GM06990 (cell line): ENCODE measurements at places on chromosomes 13 and 19.

- DNase-seq, result no peak
Measured at GRCh38 chr13:45718063-45718462, 15.9 kb downstream of the CBY2 start.

- DNase-seq, result no peak
Measured at GRCh38 chr13:49472186-49472585, 23.6 kb upstream of the PHF11 start.

- peak; percentile 89 for DNase-seq
Measured at GRCh38 chr19:35648017-35648961, at the start of gene COX6B1. TSS of gene COX6B1 (plus strand) at chr19:35648323. CDS start at chr19:35651244, 2,921 bp downstream.

DNA sequence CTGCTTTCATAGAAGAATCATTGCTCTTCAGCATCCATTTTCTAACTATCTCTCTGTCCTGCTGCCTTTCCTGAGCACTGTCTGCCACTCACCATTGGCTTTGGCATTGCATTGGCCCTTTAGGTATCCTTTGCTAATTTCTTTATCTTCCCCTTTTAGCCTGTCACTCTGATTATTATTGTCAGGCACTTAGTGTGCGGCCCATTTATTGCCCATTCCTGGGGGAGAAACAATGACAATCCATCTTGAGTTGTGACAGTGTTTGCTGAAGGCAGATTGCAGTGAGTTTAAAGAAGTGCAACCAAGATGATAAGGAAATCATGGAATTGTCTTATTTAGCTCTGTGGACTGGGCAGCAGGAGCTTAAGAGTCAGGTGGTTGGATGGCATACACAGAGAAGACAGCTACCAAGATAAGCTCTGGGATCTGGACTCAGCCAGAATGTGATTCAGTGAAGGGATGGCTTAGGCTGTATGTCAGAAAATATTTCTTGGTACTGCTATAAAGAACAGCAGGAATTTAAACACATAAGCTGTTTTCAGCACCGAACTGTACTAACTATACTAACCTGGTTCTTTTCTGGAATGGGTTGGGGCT, 25.3 kb downstream of the B3GLCT start:
- no peak for DNase-seq

DNA sequence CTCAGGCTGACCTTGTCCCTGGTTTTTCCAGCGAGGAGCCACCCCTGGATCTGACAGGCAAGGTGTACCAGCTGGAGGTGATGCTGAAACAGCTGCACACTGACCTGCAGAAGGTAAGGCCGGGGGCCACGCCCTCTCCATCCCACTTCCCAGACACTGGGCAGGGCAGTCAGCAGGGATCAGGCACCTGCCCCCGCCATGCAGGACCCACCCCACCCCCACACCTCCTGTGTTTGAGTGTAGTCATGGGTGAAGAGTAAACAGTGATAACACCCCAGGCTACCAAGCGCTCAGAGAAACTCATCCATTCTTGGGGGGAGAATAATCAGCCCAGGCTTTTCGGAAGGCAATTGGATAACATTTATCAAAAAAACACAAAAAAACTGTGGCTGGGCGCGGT, 19.9 kb downstream of the DPF1 start:
- DNase-seq, result no peak

DNA sequence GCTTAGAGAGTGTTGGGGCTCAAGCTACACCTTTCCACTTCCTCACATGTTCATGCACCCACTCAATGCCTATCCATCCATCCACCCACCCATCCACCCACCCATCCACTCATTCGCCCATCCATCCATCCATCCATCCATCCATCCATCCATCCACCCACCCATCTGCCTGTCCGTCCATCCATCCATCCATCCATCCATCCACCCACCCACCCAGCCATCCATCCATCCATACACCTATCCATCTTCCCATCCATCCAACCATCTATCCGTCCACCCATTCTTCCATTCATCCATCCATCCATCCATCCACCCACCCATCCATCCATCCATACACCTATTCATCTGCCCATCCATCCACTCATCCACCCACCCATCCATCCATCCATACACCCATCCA, 13.1 kb upstream of the HOMER3 start:
- no peak for DNase-seq

- DNase-seq, result no peak
Measured at GRCh38 chr19:15248648-15249527, 16.6 kb upstream of the EPHX3 start.

DNA sequence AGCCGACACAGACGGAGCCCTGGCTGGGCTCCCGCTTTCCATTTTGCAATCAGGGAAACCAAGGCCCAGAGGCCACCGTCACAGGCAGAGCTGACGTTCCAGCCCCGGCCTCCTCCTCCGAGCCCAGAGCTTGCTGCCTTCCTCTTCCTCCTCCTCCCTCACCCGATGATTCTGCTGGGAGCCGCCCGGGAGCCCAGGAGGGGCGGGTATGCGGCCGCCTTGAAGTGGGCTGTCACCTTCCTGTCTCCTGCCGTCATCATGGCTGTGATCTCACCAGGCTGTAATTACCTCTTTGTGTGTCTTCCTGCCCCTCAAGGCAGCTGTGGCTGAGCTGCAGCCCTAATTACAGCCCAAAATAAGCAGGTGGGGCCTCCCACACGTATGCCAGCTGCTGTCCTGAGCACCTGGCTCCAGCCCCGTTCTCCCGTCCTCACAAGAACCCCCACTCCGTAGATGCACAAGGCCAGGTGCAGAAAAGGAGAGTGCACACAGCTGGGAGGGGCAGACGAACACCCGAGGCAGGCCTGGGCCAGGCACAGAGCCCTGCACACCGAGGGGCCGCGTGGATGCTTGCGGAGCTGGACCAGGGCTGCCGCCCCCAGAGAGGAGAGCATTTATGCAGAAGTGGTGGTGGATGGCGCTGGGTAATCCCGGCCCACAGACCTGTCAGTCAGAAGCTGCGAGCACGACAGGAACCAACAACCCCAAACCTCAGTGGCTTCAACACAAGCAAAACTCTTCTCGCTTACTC, 4.0 kb downstream of the TPGS1 start:
- DNase-seq, result peak; percentile 72

- no peak for DNase-seq
Measured at GRCh38 chr13:113939129-113939943, 34.5 kb downstream of the C13orf46 start.

DNA sequence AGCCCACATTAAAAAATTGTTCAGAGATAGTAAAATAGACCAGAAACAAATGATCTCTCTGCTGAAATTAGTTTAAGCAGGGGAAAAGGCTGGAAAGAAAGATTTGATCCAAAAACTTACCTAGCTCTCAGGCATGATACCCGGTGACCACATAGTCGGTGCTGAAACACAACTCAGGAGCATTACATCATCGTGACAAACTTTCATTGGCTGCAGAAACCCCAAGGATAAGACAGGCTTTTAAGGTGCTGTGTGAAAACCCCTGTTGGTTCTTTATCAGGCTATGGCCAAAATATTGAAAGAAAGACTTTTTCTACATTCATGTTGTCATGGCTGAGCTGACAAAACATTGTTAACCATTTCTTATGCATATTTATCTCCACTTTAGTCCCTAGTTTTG, 171.7 kb upstream of the KLF12 start:
- DNase-seq, result no peak

- no peak for DNase-seq
Measured at GRCh38 chr13:74986609-74987008, 495.4 kb downstream of the TBC1D4 start.

DNA sequence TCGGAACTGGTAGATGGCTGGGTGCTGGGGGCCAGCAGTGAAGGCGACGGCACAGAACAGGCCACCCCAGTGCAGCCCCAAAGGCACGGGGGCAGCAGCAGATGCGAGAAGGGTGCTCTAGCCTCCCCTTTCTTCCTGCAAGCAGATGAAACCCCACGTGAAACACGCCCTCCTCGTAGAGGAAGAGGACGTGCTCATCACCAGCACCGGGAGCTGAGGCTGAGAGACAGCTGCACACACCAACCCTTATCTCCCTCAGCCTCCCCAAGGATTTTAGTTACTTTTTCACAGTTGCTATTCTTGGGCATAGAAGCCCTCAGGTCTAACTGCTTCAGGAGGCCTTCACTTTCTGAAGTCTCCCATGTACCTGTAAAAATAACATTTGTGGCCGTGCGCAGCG, 11.9 kb downstream of the ZNF787 start:
- no peak for DNase-seq

DNA sequence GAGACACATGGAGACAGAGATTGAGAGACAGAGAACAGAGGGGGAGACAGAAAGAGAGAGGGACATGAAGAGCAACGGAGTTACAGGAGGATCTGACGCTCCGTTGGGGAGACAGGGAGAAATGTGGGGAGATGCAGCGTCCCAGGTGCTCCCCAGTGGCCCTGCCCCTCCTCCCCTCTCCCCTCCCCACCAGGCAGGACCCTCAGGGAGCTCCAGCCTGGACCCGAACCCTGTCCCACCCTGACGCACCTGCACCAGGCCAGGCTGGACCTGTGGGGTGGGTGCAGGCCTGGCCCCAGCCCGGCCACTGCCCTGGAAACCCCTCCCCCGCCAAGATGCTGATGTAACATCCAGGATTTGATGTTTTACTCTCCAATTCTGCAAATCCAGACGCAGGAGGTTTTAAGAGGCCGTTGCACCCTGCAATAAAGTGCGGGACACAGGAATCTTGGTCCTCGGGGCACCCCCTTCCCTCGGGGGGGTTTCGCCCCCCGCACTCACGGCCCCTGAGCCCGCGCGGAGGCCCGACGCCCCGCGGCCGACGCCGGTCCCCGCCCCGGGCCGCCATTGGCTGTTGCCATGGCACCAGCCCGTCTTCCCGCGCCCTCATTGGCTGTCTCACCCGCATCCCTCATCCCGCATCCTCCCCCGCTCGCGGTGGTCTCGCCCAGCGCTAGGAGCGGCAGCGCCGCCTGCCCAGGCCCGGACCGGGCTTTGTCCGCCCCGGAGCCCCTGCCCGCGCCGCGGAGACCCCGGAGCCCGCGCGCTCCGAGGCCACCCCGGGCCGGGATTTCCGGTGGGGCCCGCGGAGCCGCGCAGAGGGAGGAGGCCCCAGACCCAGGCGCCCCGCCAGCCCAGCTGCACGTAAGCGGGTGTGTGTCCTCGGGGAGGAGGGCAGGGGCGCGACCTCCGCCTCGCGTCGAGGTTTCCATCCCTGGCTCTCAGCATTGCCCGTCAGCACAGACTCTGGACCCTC, at the start of gene APC2:
Gene APC2 (plus strand): TSS at position 655 of the 976 bp plus-strand sequence. CDS start 2,881 bp downstream, outside the sequence.
- DNase-seq, result no peak

GRCh38 chr19:10986301-10987127, 25.7 kb downstream of the SMARCA4 start:
- no peak for DNase-seq

DNA sequence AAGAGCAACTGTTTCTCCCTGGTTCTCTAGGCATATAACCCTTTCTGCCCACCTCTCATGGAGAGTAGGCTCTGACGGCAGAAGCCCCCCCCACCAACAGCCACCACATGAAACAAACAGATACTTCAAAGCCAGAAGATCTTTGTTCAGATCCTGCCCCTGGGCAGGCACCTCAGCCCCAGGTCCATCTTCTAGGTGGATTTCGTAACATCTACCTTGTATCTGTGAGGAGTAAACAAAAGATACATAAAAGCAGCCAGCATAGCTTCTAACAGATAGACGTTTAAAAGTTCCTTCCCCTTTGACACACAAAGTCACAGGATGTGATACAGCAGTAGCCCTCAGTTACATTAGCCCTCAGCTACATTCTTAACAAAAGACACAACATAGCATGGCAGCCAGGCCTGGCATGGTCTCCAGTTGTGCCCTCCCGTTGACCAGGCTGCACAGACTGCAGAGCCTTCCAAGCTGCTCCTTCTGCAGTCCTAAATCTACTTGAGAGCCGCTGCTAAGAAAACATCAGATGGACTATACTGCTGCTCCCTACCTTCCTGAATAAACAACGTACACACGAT, 35.4 kb downstream of the BRD4 start:
- no peak for DNase-seq

- peak; percentile 37 for DNase-seq
Measured at GRCh38 chr19:50795664-50796073, 5.5 kb downstream of the ACP4 start.

DNA sequence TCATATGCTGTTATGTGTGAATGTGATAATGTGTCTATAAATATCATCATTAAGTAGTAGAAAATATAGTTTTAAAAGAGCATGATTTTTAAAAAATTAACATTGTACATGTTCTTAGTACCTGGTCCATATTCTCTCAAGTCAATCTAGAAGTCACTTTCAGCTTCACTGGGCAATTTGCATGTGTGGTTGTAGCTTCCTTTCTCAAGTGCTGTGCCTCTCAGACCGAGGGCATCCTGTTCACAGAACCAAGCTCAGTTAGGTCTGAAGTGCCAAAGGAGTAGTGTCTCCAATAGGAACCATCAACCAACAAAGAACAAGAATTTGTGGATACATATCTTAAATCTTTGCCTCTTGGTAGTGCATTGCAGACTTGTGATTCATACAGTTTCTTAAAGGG, 541.8 kb upstream of the SLC10A2 start:
- DNase-seq, result no peak
